KBM-7 (cell line): ENCODE measurements at places on chromosomes 2 and 18.

- DNase-seq, result peak; percentile 68
Measured at GRCh38 chr2:191678437-191679100, 633 bp downstream of the NABP1 start.

- DNase-seq, result no peak
Measured at GRCh38 chr2:189267925-189268579, 88.5 kb upstream of the COL5A2 start.

- DNase-seq, result peak; percentile 28
Measured at GRCh38 chr2:174338671-174339560, 4.2 kb downstream of the SP9 start.

- DNase-seq, result no peak
Measured at GRCh38 chr18:26584745-26585144, 36.4 kb upstream of the KCTD1 start.
